ENCODE measurements at places on chromosomes 7 and 10.

GRCh38 chr10:55273946-55274345 is 472.9 kb upstream of the PCDH15 start:
- no peak for DNase-seq

GRCh38 chr10:119105155-119105554 is 1.2 kb downstream of the DENND10 start:
- no peak for DNase-seq

- DNase-seq, result no peak
These were observed 23.6 kb upstream of the ING3 start for GRCh38 chr7:120926943-120927346.

GRCh38 chr10:88908194-88908593 is 28.1 kb downstream of the STAMBPL1 start:
- DNase-seq, result no peak

DNA sequence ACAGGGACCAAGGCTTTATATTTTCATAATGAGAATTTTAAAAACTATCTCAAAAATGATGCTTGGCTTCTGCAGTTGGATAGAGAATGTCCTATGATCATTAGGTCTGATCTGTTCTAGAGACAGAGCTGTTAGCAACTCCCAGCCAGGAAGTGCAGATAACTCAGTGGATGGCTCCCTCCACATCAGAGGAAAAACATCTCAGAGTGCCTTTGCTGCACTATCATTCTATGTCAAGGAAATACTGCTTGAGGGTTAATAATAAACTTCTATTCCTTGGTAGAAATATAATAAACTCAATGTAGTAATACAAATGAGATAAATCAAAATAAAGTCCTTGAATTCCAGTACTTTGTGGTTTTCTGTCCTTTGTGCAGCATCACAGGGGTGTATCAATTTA is 78.0 kb upstream of the BET1 start:
- no peak for DNase-seq

DNA sequence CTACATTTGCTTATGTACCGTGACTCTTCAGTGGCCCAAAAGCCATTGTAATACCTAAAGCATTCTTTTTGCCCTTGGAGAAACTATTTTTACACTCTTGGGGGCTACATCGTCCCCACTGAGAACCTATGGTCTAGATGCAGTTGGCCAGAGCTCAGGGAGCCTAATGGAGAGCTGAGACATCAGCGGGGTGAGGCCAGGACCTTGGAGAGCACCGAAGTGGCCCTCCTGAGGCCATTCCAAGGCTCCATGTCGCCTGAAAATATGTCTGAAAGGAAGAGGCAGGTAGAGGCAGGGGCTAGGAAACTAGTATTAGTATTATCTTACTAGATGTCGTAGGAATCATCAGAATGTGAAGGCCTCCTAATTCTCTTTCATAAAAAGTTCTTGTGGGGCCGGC is 4.9 kb downstream of the PKD2L1 start:
- no peak for DNase-seq

DNA sequence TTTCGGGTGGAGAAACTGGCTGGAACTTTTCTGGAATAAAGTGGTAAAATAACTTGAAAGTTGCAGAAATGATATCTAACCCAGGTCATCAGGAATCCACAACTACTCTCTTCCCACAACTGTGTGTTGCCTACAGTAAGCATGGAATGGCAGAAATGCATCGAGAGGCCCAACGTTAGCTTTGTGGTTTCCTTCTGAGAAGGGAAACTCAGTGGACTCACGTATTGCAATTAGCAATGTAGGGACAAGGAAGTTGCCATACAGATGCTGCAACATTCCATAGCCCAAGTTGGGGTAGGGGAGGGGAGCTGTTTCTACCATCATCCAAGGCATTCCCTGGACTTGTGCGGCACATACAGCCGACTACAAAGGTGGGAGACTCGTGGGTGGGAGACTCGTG is 1.9 kb downstream of the PON1 start:
- no peak for DNase-seq

DNA sequence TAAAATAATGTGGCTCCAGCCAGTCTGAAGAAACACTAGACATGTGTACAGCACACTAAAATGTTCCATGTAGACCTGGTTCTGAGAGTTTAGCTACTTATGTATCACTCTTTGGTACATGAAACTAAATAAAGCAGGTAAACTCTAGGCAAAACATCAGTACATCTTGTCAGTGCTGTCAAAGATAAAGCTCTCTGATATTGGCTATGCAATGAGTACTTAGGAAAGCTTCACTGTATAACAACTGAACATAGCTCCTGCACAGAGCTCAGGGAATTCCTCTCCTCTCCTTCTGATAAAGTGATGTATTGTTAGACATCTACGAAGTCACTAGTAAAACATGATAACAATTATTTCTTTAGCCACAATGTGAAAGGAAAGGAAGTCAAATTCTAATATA is 3.5 kb downstream of the LRRN3 start:
- no peak for DNase-seq
